Fibroblast of mammary gland (primary cell): ENCODE measurements at places on chromosomes 7 and 10.

DNA sequence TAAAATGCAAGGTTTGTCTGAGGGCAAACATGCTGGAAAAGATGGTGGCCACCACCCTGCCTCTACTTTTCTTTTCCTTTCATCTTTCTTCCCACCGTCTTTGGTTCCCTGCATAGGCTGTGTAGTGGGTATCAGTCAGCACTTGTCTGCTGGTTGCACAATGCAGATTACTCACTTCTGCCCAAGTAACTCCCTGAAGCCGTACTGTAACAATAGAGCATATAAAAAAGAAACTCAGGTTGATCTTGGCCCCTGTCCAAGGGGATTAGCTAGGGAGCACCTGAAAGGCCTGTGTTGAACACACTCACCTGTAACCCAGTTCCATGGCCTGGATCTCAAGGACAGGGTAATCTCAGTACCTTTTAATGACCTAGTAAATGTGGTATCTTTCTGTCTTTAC, 533.0 kb upstream of the GALNT17 start:
- DNase-seq: peak; percentile 65

- no peak for DNase-seq
Measured at GRCh38 chr10:94178475-94179253, 184.1 kb downstream of the NOC3L start.

- no peak for DNase-seq
Measured at GRCh38 chr10:67477868-67478267, 218.1 kb downstream of the CTNNA3 start.

DNA sequence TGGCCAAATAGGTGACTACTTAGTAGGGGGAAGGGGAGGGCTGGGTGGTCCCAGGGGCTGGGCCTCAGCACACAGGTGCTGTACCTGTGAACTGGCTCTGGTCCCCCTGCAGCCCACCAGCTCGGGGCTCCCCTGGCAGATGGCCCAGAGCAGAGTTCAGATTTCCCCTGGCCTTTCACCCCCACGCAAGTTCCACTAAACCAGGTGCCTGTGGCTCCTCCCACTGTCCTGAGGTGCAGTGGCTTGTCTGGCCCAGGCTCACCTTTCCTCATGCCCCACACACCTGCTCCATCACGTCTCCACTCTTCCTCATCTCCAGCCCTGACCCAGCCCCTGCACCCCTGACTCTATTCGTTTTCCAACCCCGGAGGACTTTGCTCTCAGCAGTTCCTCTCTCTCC, 47.3 kb upstream of the OPALIN start:
- no peak for DNase-seq

DNA sequence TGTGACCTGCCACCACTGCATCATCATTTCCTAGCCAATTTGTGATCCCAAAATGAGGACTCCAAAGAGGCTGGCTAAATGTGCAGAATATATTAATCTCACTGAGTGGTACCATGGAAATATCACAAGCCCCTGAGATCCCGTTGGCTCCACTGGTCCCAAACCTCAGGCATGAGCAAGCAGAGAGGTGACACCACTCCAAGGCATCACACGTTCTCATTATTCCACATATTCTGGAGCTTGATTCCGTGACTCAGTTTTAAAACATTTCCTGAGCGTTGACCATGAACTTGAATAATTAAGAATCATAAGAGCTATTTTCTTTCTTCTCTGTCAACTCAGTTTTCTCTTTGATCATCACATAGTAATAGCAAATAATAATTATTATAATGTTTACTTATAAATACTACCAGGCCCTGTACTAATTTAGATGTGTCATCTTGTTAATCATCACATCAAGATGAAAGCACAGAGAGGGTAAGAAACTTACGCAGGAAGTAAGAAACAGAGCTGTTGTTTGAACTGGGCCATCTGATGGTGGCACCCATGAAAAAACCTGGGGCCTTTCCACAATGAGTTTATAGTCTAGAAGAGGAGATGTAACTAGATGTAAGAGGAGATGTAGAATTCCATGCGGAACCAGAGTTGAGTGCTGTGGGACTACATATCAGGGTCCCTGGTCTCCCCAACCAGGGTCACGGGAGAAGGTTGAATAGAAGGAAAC, 3.5 kb downstream of the APBB1IP start:
- DNase-seq: peak; percentile 69

GRCh38 chr7:80681272-80681885, 42.9 kb downstream of the CD36 start:
- peak; percentile 45 for DNase-seq

GRCh38 chr7:158246960-158247673, 340.5 kb downstream of the PTPRN2 start:
- DNase-seq: no peak

GRCh38 chr10:17250736-17251135, 22.7 kb downstream of the VIM start:
- peak; percentile 22 for DNase-seq
